ENCODE measurements at places on chromosomes 16 and 17.

GRCh38 chr16:12157517-12158093 is 181.1 kb downstream of the SNX29 start:
- DNase-seq = peak; percentile 16

GRCh38 chr16:22372882-22373661 is 1.3 kb downstream of the CDR2 start:
- no peak for DNase-seq

DNA sequence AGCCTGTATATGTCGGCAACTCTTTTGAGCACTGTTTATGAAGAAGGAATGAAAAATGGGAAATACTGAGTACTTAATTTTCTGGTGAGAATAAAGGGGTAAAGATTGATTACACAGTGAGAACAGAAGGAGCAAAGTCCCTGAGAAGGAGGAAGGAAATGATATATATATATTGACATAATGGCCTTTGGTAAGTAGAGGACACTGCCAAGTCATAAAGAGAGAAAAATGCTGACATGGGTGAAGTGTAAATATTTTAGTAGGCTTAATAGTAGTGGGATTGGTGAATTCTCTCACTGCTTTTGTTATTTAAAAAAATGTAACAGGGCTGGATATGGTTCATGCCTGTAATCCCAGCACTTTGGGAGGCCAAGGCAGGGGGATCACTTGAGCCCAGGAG is 16.2 kb downstream of the VMP1 start:
- no peak for DNase-seq

DNA sequence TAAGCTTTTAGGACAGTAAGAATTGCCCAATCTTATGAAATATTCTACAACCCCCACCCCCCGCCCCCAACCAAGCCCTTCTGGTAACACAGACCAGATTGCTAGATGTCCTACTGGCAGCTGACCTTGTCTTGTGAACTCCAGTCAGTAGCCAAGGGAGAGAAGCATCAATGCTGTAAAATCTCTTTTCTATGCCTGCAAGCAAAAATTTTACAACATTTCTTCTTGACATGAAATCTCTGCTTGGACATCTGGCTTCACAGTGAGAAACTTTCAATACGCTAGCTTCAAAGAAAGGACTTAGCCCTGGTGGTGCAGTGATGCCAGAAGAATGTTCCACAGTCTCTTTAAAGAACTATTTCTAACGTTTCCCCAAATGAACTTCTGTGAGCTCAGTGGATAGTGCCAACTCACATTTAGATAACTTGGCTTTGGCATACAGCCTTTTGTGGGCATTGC is 169.3 kb upstream of the AXIN2 start:
- peak; percentile 55 for DNase-seq

- peak; percentile 68 for DNase-seq
These were observed 468 bp downstream of the IL4R start for GRCh38 chr16:27314161-27314723.

- DNase-seq = no peak
These were observed 14.9 kb downstream of the RHOT1 start for GRCh38 chr17:32157225-32157624.

GRCh38 chr16:2968368-2968737 is 795 bp upstream of the PAQR4 start:
- DNase-seq = no peak

DNA sequence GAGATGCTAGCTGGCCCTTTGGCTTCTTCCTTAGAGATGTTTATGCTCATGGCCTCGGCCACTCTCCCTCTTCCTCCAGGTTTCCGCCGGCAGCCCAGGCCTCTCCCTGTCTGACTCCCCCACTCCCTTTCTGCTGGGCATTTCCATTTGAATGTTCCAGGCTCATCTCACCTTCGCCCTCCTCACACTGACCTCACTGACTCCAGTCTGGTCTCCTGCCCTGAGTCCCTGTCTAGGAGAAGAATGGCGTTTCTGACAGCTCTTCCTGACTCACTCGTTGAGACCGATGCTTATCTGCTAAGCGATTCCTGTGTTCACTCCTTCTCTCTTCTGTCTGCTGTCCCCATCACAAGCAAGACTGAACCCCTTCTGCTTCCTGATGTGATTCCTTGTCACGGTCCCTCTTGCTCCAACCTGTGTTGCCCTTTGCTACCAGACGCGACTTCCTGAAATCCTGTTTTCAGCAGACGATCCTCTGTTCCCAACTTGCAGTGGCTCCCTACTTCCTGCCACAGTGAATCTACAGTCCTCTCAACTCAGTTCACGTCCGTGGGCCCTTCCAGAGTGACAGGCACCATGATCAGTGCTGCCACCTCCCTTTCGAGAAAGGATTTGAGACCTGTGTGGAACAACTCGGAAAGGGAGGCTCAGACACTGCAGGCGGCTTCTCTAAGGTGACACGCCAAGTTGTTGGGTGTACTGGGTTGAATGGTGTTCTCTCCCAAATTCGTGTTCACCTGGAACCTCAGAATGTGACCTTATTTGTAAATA is 176.4 kb downstream of the MSI2 start:
- DNase-seq = no peak

GRCh38 chr16:617855-618254 is 12.9 kb upstream of the WFIKKN1 start:
- no peak for DNase-seq

DNA sequence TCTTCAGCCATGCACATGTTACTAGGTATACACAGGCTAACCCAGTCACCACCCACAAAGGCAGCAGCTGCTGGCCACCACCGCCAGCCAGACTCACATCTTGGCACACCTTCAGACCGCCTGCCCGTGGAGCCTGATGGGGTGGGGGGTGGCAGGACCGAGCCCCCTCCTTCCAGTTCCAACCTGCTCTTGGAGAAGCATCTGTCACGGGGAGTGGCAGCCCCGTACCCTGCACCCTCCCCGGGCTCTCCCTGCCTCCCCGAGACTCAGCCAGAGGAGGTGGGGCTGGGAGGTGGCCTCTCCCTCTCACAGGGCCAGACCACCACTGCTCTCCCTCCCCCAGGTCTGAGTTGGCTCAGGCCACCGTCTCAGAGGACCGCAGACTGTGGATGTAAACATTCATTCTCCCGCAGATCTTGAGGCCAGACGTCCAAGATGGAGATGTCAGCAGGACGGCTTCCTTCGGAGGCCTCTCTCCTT is 11.3 kb upstream of the RBFOX3 start:
- DNase-seq = no peak

GRCh38 chr16:81745704-81746558 is 33.2 kb upstream of the PLCG2 start:
- peak; percentile 13 for DNase-seq

- DNase-seq = no peak
These were observed 122.3 kb downstream of the GOSR1 start for GRCh38 chr17:30599428-30600059.

GRCh38 chr16:75197522-75198134 is 9.3 kb downstream of the CTRB2 start:
- no peak for DNase-seq

- no peak for DNase-seq
These were observed 492.2 kb downstream of the KCNJ2 start for GRCh38 chr17:70661342-70662222.

DNA sequence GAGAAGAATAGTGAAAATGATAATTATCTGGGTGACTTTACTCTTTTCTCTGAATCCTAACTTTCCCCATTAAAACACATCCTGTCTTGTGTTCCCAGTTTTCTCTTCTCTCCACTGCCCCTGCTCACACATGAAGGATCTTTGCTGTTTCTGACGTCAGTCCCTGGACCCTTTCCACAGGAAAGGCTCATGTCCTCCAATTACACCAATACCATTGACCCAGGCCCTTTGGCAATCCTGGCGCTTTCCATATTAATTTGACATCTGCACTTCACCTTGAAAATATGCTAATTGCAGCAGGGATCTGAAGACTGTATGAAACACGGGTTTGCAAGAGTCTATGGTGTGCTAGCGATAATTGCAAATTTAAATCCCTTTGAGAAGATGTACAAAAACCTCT is 170.2 kb upstream of the GOT2 start:
- no peak for DNase-seq

DNA sequence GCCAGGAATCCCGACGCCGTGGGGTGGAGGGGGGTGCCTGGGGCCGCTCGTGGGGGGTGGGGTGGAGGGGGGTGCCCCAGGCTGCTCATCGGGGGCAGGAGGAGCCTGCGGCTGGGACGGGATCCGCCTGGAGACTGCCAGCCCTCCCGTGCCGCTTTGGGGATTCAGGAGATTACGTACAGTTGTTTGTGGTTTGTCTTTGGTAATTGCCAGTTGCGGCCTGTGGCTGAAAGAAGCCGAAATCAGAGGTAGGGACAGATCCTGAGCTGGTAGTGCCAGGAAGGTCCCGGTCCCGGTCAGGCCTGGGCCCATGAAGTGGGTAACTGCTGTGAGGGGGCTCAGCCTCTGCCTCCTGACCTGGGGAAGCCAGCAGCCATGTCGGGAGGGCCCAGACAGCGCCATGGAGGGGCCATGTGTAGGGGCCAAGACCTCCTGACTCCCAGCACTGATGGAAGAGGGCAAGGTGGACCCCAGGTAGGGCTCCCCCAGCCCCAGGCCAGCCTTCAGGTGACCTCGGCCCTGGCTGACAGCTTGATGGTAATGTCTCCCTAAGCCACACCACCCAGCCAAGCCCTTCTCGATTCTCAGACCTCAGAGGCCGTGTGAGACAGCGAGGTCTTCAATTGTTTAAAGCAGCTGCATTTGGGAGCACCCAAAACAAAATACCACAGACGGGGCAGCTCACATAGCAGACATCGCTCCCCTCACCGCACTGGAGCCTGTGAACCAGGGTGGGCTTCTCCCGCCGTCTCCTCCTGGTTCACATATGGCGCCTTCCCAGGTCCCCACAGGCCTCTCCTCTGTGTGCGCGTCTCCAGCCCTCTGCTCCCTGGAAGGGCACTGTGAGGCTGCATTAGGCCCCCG is 34.9 kb upstream of the SSTR5 start:
- no peak for DNase-seq

GRCh38 chr16:64983963-64984362 is 137.9 kb downstream of the CDH11 start:
- peak; percentile 58 for DNase-seq

DNA sequence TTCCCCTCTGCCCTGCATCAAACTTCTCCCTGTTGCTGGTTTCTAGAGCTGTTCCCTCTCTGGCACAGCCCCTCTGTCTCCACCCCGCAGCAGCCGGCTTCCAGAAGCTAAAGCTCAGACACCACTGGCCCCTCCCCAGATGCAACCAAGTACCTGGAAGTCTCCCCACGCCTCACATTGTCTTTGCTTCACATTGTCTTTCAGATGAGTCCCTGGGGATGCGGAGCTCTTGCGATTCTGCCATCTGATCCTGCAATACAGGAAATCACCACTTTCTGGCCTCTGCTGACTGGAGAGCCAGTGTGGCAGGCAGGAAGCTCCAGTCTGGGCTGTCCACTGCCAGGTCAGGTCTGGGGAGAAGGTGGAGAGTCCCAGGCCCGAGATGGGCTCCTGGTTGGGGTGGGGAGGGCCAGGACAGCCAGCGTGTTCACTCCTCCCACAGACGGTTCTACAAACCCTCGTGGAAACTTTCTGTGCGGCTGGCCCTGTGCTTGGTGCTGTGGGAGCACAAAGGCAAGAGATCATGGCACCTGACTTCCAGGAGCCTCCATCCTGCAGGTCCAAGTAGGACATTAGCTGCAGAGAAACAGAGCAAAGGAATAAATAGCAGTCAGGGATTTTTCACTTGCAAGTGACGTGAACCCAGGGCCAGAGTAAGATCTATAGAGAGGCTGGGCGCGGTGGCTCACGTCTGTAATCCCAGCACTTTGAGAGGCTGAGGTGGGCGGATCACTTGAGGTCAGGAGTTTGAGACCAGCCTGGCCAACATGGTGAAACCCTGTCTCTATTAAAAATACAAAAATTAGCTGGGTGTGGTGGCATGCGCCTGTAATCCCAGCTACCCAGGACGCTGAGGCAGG is 47.9 kb upstream of the MAP3K14 start:
- no peak for DNase-seq

DNA sequence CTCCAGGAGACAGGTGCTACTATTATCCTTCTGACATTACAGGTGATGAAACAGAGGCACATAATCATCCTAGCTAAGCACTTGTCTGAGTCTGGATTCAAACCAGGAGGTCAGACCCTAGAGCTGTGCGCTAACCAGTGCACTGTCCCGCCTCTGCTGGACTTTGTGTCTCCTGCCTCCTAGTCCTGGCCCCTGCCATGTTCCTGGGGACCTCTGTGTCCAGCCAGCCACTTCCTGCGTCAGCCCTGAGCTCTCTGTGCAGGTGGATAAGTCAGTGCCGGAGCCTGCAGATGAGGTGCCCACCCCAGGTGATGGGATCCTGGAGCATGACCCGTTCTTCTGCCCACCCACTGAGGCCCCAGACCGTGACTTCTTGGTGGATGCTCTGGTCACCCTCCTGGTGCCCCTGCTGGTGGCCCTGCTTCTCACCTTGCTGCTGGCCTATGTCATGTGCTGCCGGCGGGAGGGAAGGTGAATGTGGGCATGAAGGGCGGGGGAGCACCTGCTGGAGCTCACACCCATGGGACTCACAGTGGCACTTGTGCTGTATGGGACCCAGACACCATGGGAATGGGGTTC is 4.2 kb downstream of the SGCA start:
- no peak for DNase-seq

DNA sequence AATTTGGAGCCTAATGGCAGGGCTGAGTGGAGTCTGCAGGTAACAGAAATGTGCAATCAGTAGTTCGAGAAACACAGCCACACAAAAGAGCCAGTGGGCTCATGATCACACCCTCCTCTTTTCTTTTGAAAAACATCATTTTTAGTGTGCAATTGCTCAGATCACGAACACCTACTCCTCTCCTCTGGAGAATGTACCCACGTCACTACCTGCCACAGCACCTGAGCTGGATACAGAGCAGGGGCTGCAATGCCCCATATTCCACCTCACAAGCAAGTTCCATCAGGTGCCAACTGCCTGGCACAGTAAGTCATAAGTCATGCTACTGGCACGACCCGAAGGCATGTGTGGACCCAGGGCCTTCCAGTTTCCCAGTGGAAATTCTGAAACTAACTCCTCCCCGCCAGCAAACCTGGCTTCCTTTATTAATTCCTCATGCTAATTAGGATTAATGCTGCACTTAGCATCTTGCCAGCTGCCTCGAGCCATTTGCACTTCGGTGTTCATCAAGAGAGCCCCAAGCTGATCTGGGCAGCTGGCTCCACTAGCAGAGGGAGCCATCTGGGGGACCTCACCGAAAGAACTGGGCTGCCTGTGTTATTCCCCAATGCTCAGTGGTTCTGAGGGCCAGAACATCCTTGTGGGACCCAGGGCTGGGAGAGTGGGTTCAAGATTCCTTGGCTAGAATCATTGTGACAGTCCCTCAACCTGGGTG is 2.4 kb downstream of the CACNG4 start:
- DNase-seq = no peak

- no peak for DNase-seq
These were observed 90.6 kb downstream of the CACNG3 start for GRCh38 chr16:24346734-24347133.

GRCh38 chr17:76353004-76353598 is 615 bp downstream of the PRPSAP1 start:
- no peak for DNase-seq

GRCh38 chr17:37365589-37365988 is 10.2 kb upstream of the C17orf78 start:
- DNase-seq = no peak

- DNase-seq = no peak
These were observed 1.9 kb upstream of the SDR42E1 start for GRCh38 chr16:82013139-82013538.
